ENCODE measurements at places on chromosomes 7 and 10.

GRCh38 chr10:10914144-10914543, 103.5 kb upstream of the CELF2 start:
- no peak for DNase-seq

GRCh38 chr7:36802459-36803135, 78.3 kb upstream of the AOAH start:
- DNase-seq, result no peak

GRCh38 chr10:59625721-59626522, 83.7 kb downstream of the SLC16A9 start:
- DNase-seq, result no peak

- DNase-seq, result no peak
Measured at GRCh38 chr10:88764110-88764509, 4.3 kb downstream of the LIPN start.

DNA sequence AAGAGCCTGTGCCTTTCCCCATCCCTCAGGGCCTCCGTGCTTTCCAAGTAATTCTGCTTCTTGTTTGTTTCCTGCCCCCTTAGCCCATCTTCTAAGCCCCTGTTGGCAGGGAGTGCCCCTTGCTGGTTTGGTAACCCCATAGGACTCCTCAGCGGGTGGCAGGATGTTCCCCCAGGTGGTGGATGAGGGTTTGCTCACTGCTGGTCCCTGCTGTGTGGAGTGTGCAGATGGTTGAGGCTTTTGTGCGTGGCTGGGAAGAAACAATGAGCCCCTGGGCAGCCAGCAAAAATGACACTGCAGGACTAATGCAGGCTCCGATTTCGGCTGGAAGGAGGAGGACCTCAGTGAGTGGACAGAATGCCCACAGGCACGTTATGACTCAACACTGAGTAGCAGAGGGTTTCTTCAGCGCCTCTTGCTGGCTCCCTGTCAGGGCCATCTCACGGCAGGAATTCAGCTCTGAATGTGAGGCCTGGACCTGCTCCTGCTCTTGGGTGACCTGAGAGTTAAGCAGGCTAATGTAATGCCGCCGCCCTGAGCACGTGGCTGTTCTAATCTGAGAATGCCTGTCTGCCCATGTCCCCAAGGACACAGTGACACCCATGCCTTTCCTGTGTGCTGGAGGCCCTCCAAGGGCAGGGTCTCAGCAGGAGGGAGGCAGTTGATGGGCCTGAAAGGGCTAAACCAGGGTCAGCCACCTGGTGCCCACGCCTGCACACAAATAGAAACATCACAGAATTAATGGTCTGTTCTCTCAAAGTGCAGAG, 16.6 kb downstream of the BAG3 start:
- no peak for DNase-seq

DNA sequence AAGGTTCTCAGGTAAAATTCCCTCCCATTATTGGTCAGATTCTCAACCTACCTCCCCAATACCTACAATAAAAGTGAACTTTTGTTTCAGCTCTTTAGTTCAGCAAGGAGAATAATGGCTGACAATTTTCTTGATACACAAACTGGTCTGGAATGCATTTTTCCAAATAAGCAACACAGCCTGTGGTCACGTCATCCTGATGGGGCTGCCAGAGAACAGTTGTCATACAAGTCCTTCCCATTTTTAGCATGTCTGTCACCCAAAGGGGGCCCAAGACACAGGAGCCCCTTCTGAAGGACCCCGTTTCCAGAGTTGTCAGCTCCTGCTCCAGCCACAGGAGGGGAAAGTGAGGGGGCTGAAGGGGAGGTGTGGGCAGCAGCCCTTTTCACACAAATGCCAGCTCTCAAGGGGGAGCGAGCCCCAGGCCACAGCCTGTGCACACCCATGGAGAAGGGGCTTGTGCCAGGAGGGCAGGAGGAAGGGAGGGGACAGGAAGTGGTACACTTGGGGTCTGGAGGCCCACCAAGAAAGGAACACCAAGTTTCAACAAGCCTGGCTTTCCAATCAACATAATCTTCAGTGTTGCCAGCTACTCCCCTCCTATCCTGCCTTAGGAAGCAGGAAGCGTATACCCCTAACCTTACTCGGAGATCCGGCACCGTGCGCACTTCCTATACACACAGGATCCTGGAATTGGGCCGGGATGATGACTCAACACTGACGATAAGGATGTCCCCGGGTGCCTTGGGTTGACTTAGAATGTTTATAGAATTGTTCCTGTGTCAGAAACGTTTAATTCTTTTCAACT, 43.4 kb upstream of the PDLIM1 start:
- no peak for DNase-seq

DNA sequence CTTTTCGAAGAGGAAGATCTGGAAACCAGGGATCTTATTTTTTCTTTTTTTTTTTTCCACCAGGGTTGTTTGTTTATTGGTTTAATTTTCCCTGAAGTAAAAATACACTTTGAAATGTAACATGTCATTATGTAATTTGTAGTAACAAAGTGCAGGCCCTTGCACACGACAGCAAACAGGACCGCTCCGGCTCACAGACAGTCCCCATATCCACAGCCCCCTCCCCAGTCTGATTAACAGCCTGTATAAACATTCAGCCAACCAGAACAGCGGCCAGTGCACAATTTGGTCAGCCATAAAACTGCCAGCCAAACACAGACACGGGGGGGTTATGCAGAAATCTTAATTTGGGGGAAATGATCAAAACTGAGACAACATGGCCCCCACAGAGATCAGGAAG, 431.6 kb upstream of the NPVF start:
- DNase-seq, result no peak

GRCh38 chr10:87585565-87586514, 73.8 kb upstream of the PAPSS2 start:
- no peak for DNase-seq
